ENCODE measurements at places on chromosomes 7 and 10.

DNA sequence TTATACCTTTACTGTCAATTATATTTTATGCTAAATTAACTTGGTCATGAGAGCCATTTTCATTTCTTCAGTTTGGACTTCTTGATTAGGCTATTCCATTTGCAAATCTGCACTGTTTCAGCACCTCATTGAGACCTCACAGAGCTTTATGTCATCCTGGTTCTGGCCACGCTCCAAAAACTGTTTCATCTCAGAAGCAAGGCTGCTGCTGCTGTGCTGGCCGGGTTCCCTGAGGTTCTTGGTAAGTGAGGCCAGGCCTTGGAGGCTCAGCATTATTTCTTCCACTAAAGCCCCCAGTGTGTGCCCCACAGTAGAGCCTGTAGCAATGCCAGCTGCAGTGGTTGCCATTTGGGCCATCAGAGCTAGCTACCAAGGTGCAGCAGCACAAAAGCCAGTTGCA, 7.8 kb upstream of the ZNF485 start:
- peak; percentile 59 for DNase-seq

GRCh38 chr10:131946321-131946751, 35.4 kb downstream of the BNIP3 start:
- peak; percentile 83 for DNase-seq

DNA sequence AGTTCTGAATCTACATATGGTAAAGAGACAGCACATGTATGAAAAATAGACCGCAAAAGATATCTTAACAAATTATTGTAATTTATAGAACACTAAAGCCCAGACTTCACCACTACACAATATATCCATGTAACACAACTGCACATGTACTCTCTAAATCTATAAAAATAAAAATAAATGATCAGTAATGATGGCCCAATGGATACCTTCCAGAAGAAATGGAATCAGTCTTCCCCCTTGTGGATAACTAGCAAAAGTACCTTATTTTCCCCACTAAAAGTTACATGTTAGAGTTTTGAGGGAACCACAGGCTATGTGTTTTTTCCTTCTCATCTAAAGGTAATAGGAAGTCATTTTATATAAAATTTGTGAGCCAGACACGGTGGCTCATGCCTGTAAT, 25.7 kb downstream of the C7orf25 start:
- DNase-seq: peak; percentile 12

- no peak for DNase-seq
Observed at GRCh38 chr7:151917791-151918509, 38.3 kb upstream of the GALNTL5 start.

DNA sequence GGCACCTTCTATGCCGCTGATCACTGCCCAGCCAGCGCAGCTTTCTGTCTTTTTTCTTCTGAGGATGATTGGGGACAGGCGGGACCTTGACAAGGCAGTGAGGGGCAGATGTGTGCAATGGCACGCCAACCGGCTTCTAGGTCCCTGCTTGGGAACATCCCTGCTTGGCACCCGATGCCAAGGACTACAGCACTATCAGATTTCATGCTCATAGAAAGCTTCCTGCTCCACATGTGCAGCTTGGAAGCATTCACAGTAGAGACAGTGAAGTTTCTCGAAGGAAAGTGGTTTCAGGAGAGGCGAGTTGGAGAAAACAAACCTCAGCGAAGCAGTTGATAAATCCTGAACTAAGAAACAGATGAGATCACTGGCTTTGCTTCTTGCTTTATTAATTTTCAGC, 267.5 kb upstream of the HABP2 start:
- no peak for DNase-seq

GRCh38 chr7:3371601-3372000, 70.5 kb downstream of the SDK1 start:
- peak; percentile 20 for DNase-seq

- no peak for DNase-seq
Observed at GRCh38 chr7:18198868-18199267, 171.2 kb upstream of the PRPS1L1 start.

DNA sequence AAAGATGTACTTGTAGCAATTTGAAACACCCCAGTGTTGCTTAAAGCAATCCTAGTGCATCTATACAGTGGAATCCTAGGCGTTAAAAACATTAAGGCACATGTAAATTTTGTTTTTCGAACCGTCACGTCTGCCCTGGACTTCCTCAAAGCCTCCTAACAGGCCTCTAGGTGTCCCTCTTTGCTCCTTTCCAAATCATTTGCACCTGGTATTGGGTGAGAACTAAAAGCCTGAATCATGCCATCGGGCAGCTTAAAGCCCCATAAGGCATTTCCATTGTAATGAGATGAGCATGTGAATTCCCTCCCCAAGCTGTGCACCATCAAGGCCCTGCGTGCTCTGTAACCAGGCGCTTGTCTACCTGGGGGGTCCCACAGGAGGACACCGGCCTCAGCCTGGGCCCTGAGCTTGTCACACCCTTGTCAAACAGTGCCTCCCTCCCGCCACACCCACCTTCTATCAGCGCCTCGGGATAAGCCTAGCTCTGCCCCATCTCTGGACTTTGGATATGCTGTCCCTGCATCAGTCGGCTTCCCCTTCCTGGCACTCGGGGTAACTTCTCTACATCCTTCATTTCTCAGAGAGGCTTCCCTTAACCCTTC, 89.2 kb downstream of the WDR11 start:
- no peak for DNase-seq

GRCh38 chr7:5282543-5283316, at the start of gene SLC29A4:
Gene SLC29A4, plus strand, starts transcription at chr7:5282943. Its CDS starts 4,874 bp downstream, at chr7:5287817.
- peak; percentile 35 for DNase-seq

- no peak for DNase-seq
Observed at GRCh38 chr10:123203393-123204126, 49.4 kb downstream of the BUB3 start.

Data from fibroblast of skin of abdomen (primary cell).